NCI-H1930 (cell line): ENCODE measurements at places on chromosomes 3 and 15.
A peak's percentile ranks its signal among the peaks of the same experiment; 100 is the strongest.

DNA sequence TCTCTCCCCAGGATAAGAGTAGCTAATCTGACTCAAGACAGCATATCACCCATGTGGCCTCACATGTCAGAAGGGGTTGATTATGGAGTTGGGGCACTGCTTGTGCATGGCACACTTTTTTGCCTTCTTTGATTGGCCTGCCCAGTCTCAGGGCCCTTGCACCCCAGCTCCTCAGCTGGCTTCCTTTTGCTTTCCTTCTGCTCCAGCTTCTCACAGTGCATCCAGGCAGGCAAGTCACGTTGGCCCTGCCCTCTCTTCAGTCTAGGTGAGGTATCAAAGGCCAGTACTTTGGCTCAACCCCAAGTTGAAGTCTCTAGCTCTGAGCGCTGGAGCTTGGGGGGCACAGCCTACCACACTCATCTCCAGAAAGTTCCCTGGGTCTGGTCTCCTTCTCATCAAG is 42.2 kb downstream of the NGRN start:
- DNase-seq: no peak

- no peak for DNase-seq
Measured at GRCh38 chr3:105688821-105689220, 180.0 kb downstream of the CBLB start.

DNA sequence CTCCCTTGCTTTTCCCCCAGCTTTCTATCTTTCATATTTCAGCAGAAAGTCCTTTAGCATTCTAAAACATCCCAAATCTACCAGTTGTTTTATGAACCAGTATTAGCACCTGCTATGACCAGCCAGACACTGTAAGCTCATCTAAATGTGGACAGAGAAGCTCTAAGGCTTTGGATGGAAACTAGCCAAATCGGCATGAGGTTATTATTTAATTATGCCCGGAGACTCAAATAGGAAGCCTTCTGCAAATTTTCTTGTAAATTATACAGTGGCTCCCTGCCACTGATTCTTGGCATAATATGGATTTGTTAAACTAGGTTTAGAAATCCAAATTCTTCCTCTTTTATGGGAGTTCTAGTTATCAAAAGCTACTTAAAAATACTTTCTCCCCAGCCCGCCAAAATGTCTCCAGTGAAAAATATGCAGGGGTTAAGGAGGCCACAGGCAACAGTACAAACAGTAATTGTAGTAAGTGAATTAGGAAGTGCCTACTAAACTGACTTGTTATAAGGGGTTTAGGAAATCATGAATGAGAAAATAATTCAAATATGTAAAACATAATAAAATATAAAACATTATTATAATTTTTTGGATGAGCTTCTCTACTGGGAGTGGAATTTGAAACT is 15.4 kb downstream of the MYH15 start:
- DNase-seq: no peak

DNA sequence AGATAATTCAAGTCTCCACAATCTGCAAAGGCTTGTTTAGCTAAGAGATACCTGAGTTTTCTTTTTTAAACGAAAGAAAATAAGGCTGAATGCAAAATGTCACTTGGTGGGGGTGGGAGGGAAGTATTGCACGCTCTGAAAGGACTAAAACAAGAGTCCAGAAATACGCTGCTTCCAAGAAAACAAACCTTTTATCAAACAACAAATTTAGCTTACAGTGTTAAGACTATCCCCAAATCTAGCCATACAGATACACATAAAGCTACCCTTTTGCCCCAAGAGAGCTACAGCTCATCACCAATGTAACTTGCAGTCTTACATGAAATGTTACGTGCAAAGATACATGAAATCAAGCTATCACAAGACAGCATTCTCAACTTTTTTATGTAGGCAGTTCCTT is 522.5 kb downstream of the FOXP1 start:
- no peak for DNase-seq

GRCh38 chr3:128060473-128061381 is 8.5 kb downstream of the SEC61A1 start:
- no peak for DNase-seq

- peak; percentile 9 for DNase-seq
Measured at GRCh38 chr3:66938338-66938963, 59.7 kb upstream of the KBTBD8 start.

- no peak for DNase-seq
Measured at GRCh38 chr15:85274315-85275050, 105.9 kb upstream of the AKAP13 start.

DNA sequence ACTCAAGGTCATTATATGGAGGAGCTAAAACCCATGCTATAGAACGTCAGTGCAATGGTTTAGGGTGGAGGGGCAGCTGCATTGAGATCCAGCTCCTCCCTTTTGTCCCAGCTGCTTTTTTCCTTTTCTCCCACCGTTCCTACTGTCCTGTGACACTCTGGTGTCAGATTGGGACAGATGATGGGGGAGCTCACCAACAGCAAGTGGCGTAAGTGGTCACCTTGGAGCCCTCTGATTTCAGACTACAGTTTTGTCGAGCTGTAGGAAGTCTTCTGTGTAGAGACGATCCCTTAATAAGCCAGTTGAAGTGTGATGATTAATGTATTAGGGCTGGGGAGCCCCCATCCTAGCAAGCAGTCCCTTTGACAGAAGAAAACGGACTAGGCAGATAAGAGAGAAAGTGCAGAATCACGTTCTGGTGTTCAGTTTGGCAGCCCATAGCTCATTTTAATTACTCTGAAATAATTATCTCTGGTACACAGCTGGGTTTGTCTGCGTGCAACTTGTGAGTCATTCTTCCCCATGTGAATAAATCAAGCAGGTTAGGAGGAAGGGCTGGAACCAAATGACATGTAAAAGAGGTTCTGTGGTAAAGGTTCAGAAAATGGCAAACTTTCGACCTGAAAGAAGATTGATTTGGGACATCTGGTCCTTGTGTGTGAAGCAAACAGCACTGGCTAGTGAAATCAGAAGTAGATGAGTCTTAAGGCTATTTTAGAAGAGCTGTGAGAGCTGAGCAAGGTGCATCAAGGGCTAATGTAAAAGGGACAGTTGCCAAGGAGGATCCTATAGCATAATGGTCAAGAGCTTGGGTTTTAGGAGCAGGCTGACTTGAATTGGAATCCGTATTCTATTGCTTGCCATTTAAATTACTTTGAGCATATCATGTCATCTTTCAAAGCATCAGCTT is 241.4 kb downstream of the EDEM1 start:
- DNase-seq: no peak

DNA sequence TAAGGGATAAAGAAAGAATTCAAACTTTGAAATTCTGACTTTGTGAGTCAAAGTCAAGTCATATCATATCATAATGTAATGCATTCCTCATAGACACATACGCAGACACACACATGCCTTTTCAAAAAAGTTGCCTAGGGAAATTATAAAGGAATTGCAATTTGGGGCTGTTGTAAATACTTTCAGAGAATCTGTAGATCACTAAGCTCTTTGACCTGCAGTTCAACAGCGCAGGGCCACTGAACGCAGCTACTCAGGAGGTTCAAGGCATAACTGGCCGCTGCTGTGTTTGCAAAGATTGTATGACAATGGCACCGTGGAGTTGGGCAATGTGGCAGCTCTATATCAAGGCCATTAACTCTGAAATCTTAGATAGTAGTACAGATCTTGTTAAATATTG is 188.4 kb upstream of the THRB start:
- no peak for DNase-seq

DNA sequence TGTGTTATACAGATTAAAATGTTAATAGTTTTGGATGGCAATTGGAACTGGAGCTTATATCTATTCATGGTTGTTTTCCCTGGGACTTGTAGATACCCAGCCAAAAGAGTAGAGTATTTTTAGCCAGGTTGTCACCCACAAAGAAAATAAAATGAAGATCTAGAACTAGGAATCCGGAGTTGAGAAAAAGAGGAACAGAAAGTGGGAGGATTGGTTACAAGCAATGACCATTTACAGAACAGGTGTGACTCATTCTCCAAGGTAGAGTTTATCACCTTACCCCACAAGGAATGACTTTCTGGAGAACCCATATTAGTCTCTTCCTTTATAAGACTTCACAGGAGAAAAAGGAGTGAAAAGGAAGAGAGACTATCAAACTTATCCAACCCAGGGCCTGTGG is 99.8 kb downstream of the TMEM108 start:
- DNase-seq: no peak

- DNase-seq: no peak
Measured at GRCh38 chr15:81229586-81229985, 32.9 kb downstream of the IL16 start.

GRCh38 chr3:153855772-153856171 is 265.4 kb upstream of the ARHGEF26 start:
- no peak for DNase-seq

GRCh38 chr3:157098121-157098822 is 61.7 kb downstream of the CCNL1 start:
- no peak for DNase-seq

DNA sequence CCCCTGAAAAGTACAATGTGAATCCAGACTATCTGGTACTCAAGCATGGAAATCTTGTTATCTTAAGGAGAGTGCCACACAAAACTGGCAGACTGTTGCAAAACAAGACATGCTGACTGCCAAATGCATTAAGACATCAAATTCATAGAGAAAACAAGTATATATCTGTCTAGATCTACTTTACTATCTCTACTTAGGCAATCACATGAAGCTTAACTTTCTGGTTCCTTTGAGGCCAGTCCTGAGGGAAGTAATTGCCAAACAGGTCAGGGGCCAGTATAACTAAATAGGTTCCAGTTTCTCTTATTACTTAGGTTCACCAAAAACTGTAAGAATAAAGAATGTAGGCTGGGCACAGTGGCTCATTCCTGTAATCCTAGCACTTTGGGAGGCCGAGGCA is 15.9 kb upstream of the SLC4A7 start:
- DNase-seq: no peak

DNA sequence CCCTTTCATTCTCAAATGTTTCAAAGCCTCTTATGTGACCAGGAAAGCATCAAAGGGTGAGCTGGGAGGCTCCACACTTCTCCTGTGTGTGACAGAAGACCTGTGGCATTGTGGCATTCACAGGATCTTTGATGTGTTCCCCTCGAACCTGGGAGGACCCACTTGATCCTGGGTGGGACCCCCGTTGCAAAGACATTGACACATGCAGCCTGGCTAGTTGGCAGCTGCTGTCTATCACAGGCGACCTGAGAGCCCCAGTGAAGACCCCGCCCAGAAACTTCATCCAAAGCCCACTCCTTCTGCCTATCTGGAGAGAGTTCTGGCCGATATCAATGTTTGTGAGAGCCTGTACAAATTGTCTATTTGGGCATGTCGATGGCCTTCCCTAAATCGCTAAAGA is 140.4 kb upstream of the ATP2B2 start:
- no peak for DNase-seq

GRCh38 chr3:183185696-183186095 is 23.2 kb upstream of the LAMP3 start:
- no peak for DNase-seq

DNA sequence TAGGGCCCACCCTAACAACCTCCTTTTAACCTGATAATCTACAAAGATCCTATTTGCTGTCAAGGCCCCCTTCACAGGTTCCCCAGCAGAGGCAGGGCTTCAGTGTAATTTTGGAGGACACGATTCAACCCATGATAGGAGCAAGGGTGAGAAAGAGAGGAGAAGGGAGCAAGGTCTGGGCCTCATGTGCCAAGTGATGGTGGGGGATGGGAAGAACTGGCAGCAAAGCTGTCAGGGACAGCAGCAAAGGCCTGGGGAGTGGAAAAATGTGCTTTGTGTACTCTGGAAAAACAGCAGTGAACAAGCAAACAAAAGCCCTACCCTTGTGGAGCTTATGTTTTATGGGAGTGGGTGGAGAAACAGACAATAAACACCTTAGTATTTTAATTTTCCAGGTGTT is 2.7 kb upstream of the GALNT15 start:
- no peak for DNase-seq

- DNase-seq: no peak
Measured at GRCh38 chr3:118354556-118354955, 680.1 kb downstream of the IGSF11 start.

GRCh38 chr3:112794622-112795172 is 52.0 kb downstream of the CD200R1L start:
- no peak for DNase-seq

- no peak for DNase-seq
Measured at GRCh38 chr3:123279121-123279520, 77.4 kb downstream of the SEC22A start.

DNA sequence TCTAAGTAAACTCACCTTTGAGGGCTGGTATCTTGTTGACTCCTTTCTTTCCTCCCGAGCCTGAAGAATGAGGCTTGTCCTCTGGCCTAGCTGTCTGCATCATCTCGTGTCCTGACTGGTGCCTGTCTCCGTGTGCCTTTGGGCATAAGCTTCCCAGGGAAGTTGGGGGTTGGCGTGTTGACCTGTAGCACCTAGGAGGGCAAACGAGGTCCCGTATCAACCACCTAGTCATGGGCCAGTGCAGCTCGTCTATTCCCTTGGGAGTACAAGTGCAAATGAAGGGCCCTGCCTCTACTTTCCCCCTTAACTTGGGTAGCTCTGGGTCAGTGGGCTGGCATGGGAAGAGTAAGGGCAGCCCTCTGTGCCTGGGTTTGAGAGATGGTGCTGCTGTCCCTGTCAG is 8.7 kb downstream of the TEX264 start:
- DNase-seq: no peak

- no peak for DNase-seq
Measured at GRCh38 chr15:44738340-44738984, 2.1 kb downstream of the TRIM69 start.

GRCh38 chr15:68644083-68644904 is 65.5 kb downstream of the CORO2B start:
- no peak for DNase-seq

DNA sequence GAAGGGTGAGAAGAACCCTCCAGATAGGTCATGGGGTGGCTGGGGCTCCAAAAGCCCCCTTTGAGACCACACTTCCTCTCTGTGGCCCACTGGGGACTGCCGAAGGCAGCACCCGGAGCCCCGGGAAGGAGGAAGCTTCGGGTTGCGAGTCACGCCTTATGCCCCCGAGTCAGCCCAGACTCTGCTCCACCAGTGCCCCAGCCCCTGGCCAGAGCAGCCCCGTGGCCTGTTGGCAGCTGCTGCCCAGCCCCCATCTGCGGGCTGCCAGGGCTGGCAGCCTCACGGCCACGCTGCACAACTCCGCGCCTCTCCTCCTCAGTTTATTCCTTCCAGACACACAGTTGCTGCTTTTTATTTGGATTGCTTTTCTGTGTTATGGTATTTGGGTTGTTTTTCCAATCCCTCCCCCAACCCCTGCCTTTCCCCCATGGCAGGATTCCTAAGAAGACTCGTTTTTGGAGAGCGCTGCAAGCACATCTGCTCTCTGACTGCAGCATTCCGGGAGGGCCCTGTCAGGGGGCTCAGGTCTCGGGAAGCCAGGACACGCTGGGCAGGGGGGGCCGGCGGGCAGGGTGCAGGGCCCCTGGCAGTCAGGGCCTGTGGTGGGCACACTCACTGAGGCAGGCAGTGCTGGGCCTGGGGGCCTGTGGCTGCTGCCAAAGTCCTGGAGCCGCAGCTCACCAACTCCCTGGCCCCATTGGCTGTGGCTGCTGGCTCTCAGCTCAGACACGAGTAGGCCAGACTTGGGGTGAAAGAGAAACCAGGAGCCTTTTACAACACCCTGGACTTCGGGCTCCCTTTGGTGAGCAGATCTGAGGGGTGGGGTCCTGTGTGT is 20.2 kb downstream of the MAGEF1 start:
- DNase-seq: no peak

GRCh38 chr15:29990954-29991353 is 91.8 kb upstream of the GOLGA8J start:
- DNase-seq: no peak

GRCh38 chr3:100777271-100777670 is 68.0 kb downstream of the TFG start:
- no peak for DNase-seq
